NCI-H1092 (cell line): ENCODE measurements at places on chromosomes 5 and 9.

GRCh38 chr5:154197801-154198491 is 7.4 kb downstream of the GALNT10 start:
- peak; percentile 71 for DNase-seq

DNA sequence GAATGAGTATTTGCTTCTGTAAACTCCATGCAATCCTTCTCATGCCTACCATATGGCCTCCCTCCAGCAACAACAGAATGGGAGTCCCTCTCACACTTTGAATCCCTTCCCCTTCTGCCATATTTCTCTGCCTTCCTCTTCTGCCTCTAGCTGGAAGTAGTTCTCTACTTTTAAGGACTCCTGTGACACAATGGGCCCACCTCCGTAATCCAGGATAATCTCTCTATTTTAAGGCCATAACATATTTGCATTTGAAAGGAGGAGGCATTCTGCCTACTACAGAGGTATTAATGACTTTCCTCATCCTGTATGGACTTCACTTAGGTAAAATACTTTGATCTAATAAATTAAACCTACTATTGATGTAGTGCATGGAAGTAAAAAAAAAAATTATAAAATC is 155.4 kb upstream of the ITGA1 start:
- DNase-seq = no peak

DNA sequence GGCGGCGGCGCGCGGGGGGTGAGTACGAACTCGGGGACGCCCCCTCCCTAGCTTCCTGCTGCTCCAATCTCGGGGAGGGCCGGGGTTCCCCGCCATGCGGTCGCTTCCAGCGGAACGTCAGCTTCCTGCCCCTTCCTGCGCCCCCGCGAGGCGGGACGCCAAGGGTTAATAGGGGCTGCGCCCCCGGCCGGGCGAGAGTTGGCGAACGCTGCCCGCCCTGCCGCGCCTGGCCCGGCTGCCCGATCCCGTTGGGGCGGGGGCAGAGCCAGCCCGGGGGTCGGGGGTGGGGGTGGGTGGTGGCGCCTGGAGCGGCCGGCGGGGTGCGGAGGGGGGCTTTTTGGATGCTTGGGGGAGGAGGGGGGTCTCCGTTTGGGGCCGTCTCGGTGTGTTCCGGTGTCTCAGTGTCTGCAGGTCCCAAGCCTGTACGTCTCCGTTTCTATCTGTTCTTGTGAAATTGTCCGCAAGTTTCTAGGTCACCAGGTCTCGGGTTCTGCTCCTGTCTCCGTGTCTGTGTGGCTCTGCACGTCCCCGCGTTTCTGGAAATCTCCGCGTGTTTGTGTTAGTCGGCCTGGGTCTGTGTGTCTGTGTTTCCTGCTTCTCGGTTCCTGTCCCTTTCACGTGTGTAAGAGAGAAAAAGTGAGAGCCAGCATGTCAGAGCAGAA is 789 bp downstream of the COL27A1 start:
- no peak for DNase-seq

- no peak for DNase-seq
Observed at GRCh38 chr5:93791518-93791972, 50.1 kb upstream of the POU5F2 start.

- no peak for DNase-seq
Observed at GRCh38 chr5:125746917-125747316, 676.3 kb upstream of the GRAMD2B start.

DNA sequence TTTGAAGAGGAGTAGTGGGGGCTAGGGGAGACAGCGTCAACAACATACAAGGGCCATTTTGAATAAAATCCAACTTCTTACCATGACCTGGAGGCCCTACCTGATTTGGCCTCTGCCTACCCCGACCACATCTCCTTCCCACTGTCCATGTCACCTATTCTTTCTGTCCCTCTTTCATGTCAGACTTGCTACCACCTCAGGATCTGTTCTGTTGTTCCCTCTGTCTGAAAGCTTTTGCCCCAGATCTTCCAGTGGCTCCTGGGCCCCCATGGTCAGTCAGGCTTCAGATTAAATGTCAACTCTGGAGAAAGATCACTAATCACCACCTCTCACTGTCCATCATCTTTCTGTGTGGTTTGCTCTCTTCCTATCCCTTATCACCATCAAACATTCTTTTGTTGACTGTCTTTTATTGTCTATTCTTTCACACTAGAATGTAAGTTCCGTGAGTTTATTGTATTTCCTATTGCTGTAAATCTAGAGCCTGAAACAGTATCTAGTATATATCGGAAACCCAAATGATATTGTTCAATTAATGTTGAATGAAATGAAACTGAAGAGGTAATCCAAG is 31.2 kb upstream of the APC start:
- no peak for DNase-seq

GRCh38 chr5:155049569-155050383 is 36.2 kb downstream of the KIF4B start:
- no peak for DNase-seq

DNA sequence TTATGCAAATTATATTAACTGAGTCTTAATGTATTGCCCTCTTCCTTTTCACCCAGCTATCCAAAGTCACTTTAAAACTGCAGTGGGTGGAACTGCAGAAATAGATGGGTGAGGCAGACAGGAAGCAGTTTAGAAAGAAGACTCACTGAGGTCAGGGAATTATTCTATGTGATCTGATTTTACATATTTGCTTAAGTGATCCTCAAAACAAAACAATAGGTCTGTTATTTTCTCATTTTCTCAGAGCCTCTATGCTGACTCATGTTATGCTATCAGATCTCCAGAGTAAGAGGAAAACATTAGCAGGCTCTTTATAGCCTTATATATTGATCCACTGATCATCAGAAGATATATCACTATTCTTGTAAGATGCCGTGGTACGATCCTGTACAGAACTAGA is 63.5 kb downstream of the MRPS27 start:
- DNase-seq = no peak

- DNase-seq = no peak
Observed at GRCh38 chr9:99211746-99212145, 10.0 kb downstream of the ALG2 start.

DNA sequence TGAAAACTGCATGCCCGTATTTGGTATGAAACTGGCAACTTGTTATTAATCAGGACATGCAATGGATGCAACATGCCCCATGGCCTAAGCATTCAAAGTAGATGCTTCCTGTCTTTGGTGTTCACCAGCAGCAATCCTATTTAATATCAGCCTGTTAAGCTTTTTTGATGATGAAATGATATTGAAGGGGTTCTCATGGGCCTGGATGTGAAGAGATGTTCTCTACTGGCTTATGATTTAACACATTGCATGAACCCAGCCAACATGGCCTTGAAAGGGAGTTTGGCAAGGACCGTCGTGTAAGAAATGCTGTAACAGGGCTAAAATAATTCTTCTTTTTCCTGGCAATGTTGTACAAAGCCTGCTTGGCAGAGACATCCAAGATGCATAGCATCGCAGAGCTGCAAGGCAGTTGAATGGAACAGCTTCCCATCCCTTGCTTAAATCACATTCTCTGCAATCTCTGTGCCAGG is 111.2 kb downstream of the SMARCA2 start:
- no peak for DNase-seq

DNA sequence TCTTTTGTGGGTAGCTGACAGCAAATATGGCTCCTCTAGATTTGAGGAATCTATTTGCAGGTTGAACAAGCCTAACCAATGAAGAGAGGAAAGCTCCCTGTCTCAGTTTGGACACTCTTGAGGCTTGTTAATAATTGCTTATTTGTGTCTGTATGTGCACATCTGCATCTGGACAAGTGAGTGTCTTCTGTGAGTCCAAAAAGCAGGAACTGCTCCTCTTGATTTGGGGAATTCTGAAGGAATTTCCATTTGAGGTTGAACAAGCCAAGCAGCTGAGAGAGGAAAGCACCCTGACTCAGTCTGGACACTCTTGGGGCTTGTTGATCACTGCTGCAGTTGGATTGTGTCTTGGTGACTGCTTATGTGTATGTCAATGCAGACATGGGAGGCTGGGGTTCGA is 211.6 kb downstream of the DTWD2 start:
- DNase-seq = no peak
